ENCODE measurements at places on chromosomes 4 and X.

GRCh38 chr4:82599336-82599735 is 37.5 kb upstream of the TMEM150C start:
- DNase-seq, result no peak

DNA sequence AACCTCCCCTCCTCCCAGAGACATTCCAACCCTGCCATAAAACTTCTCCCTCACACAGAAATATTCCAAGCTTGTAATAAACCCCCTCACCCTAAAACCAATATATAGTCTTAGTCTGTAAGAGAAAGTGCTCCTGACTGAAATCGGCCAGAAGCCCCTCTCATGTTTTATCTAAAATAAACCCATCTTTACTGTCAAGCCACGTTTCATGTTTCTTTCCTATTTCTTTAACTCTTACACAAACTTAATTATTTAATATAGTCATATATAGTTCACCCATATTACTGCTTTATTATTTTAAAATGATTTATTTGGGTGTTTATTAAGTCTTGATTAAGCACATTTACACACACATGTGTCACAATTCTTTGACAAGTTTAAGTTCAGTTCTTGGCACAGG is 191.3 kb upstream of the AADAT start:
- DNase-seq, result no peak

DNA sequence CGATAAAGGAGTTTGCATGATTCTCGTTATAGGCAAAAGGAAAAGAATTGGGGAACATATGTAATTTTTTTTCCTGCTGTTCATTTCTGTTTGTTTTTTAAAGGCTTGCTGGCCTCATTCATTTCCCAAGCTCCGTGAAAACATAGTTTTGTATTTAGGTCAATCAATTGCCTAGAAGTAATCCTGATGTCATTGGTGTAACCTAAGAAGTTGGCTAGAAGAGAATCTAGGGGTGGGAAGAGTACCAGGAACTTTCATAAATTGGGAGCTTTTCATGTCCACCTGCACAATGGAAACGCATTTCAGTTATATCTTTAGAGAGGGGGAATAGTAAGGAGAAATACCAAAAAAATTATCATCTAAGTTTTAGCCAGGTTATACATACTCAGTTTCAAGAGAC is 3.8 kb downstream of the RAPGEF2 start:
- no peak for DNase-seq

DNA sequence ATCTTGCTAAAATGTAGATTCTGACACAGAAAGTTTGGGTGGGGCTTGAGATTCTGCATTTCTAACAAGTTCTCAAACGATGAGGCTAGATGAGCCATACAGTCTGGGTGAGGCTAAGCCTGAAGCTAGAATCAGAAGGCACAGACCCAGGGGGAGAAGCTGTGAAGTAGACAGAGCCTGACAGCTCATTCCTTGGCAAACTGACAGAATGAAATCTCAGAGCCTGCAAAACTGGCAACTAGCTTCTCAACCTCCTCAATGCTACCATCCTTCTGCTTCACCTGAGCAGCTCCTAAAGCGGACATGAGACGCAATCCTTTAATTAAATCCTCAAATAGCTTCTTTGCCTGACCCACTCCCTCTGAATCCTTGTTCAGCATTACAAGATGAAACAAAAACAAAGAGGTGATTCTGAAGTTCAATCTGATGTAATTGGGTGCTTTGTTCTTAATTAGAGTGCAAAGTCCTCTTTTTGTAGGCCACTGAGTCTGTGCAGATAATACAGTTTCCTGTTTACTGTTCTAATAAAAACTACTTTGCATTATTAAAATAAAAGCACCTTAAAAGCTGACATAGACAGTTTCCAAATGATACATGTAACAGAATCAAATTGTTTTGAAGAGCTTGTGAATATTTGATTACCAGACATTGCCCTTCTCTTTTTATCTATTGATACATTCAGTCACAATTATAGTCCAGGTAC is 71.0 kb upstream of the BMP2K start:
- no peak for DNase-seq

- no peak for DNase-seq
Measured at GRCh38 chr4:87734936-87735335, 64.4 kb upstream of the IBSP start.

GRCh38 chrX:1102786-1103185 is 109.7 kb downstream of the CRLF2 start:
- no peak for DNase-seq

- no peak for DNase-seq
Measured at GRCh38 chrX:41543025-41543424, 95.9 kb downstream of the NYX start.

GRCh38 chr4:114025176-114025777 is 45.8 kb upstream of the ARSJ start:
- DNase-seq, result no peak

DNA sequence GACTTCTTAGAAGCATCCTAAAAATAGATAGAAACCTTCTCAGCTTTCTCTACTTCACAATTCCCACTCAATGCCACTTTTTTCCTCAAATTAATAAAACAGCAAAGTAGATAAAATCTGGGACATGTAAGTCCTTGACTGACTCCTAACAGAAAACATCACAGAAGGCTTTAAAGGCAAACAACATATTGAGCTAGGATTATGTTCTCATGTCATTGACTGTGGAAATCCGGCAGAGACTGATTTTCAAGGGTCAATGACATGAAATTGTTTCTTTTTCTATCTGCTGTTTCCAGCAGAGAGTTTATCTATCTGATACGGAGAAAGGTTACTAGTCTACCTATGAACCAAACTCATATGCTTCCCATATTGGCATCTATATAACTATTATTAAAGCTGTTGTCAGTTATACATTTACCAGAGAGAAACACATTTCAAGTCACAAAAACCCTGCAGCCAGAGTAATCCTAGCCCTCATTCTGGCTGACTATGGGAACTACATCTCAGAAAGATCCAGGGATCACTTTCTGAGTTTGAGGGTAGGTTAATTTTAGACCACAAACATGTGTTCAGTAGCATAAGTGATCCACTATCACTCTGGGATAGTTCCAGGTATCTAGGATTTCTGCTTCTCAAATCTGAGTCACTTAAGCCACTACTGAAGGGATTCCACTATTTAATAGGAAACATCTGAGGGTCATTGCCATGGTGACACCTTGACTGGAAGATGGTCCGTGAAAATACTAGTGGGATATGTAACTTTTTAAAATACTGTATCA is 147.6 kb downstream of the PPP3CA start:
- DNase-seq, result no peak

- no peak for DNase-seq
Measured at GRCh38 chr4:41625531-41625930, 87.6 kb downstream of the LIMCH1 start.

- DNase-seq, result no peak
Measured at GRCh38 chrX:42948723-42949657, 171.0 kb upstream of the PPP1R2C start.

DNA sequence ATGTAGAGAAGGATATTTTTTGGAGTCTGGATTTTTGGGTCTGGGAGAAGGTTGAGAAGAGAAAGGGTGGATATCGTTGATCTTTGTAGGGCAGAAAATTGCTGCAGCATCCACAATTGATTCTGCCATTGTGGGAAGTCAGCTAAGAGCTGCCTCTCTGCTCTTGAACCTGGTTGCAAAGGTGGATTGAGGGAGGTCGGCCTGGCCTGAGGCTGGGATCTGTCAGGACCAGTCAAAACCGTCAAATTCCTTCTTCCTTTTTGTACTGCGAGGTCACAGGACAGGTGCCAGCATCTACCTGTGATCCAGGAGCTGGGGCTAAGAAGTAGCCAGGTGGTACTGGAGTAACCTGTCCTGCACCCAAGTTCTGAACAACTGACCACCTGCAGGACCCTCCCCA is 93.7 kb downstream of the SHOX start:
- DNase-seq, result no peak

- no peak for DNase-seq
Measured at GRCh38 chr4:37475087-37475486, 211.1 kb downstream of the RELL1 start.
